Activated CD4-positive, alpha-beta T cell treated with anti-CD3 and anti-CD28 coated beads, Interleukin-2, amount 10 ng/mL, durations not matched to agents 7 days and 5 days (primary cell): ENCODE measurements at places on chromosomes 2 and 18. TPM values are rescaled to one million over a fixed set of nuclear protein-coding genes. Genes with fewer than 3 reads are reported as not detected.

PFN4 gene
- not detected for total RNA-seq

GRCh38 chr2:237196409-237196808 lies 110.7 kb downstream of the COPS8 start:
- no peak overlapping the region for H3K27ac ChIP-seq
- no peak overlapping the region for H3K4me3 ChIP-seq
- no peaks in the 10 kb centered on the region for H3K36me3 ChIP-seq

GRCh38 chr2:160408959-160409291 lies 84.7 kb downstream of the RBMS1 start:
- DNase-seq, result no peak
- peak overlapping the region; percentile 91 for H3K27ac ChIP-seq
- peaks cover 33% of the 10 kb centered on the region for H3K36me3 ChIP-seq

- no peak for DNase-seq
- H3K27me3 ChIP-seq, result no peaks in the 10 kb centered on the region
- H3K27ac ChIP-seq, result no peak overlapping the region
- H3K36me3 ChIP-seq, result peaks cover 45% of the 10 kb centered on the region
These were observed 91.8 kb downstream of the DGKD start for GRCh38 chr2:233446121-233446520.

- peaks cover 2% of the 10 kb centered on the region for H3K36me3 ChIP-seq
- H3K27me3 ChIP-seq, result peaks cover 8% of the 10 kb centered on the region
- H3K4me1 ChIP-seq, result no peaks in the 10 kb centered on the region
- H3K4me3 ChIP-seq, result no peak overlapping the region
- DNase-seq, result no peak
These were observed 173.4 kb upstream of the NDUFV2 start for GRCh38 chr18:8928847-8929780.

KRCC1 gene
- total RNA-seq, result 20.5 TPM

DNA sequence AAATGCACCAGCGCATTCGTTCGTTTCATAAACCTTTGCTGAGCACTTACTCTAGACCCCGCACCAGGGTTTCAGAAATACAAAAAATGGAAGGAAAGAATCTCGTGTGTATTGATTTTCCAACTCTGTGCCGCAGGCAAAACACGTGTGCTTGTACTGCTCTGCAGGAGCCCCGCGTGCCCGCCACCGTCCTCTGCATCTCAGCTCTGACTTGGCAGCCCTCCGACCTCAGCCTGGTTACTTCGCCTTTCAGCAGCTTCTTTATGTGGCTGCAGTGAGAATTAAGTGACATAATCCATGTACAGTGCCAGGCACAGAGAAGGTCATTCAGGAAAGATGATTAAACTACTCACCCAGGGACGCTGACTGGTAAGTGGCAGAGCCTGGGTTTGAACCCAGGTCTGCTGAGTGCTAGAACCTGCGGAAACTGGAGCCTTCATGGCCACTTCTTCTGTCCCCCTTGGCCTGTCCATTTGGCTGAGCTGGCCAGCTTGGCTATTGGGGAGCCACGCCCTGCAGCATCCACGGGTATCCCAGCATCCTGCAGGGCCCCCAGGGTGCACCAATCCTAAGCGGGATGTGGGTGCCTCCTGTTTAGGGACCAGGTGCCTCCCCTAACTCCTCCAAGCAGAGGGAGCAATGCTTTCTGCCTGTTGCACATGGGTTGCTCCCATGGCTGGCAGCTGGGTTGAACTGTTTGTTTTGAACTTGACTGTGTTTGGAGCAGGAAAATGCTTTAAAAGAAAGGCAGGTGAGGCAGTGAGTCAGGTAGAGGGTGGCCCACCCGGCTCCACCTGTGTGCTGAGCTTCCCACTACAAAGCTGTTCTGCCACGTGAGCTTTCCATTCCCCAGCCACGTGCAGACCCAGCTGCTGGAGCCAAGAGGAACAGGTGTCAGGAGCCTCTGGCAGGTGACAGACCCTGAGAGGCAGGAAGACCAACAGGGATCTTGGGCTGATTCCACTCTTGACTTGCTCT lies 34.3 kb downstream of the INHBB start:
- DNase-seq, result no peak
- no peaks in the 10 kb centered on the region for H3K36me3 ChIP-seq
- no peak overlapping the region for H3K4me3 ChIP-seq
- H3K4me1 ChIP-seq, result no peaks in the 10 kb centered on the region

FOXI3 gene
- total RNA-seq, result not detected

- DNase-seq, result no peak
- H3K27me3 ChIP-seq, result peaks cover 4% of the 10 kb centered on the region
- H3K4me1 ChIP-seq, result no peaks in the 10 kb centered on the region
- no peak overlapping the region for H3K4me3 ChIP-seq
These were observed 258.7 kb downstream of the TTC32 start for GRCh38 chr2:19643117-19643518.

DNA sequence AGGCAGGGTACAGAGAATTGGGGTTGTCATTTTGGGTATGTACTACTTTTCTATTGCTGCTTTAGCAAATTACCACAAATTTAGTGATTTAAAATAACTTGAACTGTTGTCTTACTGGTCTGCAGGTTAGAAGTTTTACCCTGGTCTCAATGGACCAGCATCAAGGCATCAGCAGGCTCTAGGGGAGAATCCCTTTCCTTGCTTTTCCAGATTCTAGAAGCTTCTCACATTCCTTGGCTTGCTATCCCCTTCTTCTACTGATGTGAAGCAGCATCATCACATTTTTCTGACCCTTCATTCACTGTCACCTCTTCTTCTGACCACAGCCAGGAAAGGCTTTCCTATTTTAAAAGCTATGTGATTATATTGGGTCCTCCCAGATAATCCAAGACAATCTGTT lies 237.8 kb upstream of the RBMS1 start:
- no peak overlapping the region for H3K27ac ChIP-seq
- peaks cover 2% of the 10 kb centered on the region for H3K4me1 ChIP-seq
- H3K4me3 ChIP-seq, result no peak overlapping the region
- no peaks in the 10 kb centered on the region for H3K36me3 ChIP-seq
- H3K27me3 ChIP-seq, result no peaks in the 10 kb centered on the region
- DNase-seq, result no peak

- no peak overlapping the region for H3K27ac ChIP-seq
- no peak overlapping the region for H3K4me3 ChIP-seq
- peaks cover 38% of the 10 kb centered on the region for H3K27me3 ChIP-seq
- H3K4me1 ChIP-seq, result no peaks in the 10 kb centered on the region
- DNase-seq, result no peak
- no peaks in the 10 kb centered on the region for H3K36me3 ChIP-seq
These were observed 17.1 kb upstream of the ANKRD62 start for GRCh38 chr18:12076424-12077140.

GRCh38 chr2:42044939-42045338 lies 2.9 kb upstream of the PKDCC start:
- no peaks in the 10 kb centered on the region for H3K36me3 ChIP-seq
- DNase-seq, result no peak
- H3K4me3 ChIP-seq, result no peak overlapping the region
- no peaks in the 10 kb centered on the region for H3K4me1 ChIP-seq
- H3K27ac ChIP-seq, result no peak overlapping the region
- peaks cover 58% of the 10 kb centered on the region for H3K27me3 ChIP-seq

DNA sequence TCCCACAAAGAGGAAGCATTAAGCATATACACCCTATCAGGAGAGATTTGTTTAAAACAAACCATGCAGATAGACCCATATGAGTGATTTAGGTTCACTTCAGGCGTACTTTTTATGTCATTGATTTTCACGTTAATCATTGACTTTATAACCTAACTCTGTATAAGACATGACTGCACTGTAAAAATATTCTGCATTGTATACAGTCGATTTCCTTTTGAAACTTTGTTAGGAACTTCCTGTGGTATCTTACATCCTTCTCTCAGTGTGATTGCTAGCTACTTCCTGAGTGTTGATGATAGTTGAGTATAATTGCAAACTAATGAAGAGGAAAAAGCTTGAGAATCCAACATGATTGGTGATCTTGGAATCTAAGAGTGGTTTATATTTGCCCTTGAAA lies 69.4 kb downstream of the XIRP2 start:
- peaks cover 5% of the 10 kb centered on the region for H3K4me1 ChIP-seq
- H3K27ac ChIP-seq, result no peak overlapping the region
- H3K27me3 ChIP-seq, result no peaks in the 10 kb centered on the region
- no peak overlapping the region for H3K4me3 ChIP-seq
- DNase-seq, result no peak
- H3K36me3 ChIP-seq, result no peaks in the 10 kb centered on the region

DNA sequence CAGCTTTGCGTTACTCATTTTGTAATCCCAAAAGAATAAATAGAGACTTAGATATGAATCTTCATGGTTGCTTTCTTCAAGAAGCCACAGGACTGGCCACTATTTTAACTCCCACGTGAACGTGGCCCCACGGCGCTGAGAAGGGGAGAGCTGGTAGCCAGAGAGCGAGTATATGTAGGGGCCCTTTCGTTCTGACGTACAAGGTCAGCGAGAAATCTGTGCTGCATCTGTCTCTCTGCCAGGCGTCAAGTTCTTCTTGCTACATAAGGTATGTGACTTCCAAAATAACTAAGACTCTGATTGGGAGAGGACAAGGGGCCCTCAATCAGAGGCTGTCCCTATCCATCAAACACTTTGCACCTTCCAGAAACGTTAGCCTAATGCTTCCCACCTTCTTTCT lies 149.2 kb downstream of the PLEKHA3 start:
- no peaks in the 10 kb centered on the region for H3K27me3 ChIP-seq
- DNase-seq, result no peak
- no peaks in the 10 kb centered on the region for H3K36me3 ChIP-seq

DNA sequence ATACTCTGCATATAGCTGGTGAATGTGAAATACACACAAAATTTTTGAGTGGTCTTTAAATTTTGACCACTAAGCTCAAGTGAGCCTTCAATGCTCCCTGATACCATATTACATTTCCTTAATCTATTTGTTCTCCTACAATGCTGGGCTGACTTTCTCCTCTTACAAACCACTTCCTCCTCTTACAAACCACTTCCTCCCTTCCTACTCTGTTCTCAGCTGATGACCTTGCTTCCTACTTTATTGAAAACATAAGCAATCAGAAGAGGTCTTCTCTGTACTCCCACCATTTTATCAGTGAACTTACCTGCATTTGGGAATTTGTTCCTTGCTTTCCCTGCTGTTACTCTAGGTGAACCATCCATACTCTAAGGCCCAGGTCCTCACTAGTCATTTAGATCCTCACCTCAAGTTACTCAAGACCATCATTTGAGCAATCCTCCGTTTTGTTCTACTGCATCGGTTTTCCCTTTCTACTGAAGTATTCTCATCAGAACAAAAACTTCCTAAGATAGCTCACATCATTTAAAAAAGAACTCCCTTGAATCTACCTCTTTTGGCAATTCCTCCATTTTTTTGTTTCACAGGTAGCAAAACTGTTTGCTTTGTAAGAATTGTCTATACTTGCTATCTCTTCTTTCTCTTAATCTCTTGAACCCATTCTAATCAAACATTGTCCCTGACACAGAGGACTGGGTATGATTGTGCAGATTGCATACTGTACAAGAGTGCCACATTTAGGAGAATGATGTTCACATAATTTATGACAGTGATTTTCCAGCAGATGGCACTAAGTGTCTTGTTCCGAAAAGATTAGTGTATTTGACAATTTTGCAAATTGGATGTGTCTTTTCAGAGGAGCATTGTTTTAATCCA lies 96.5 kb downstream of the EPB41L5 start:
- no peaks in the 10 kb centered on the region for H3K36me3 ChIP-seq
- peaks cover 4% of the 10 kb centered on the region for H3K27me3 ChIP-seq
- peak overlapping the region; percentile 42 for H3K27ac ChIP-seq

IL36B gene
- not detected for total RNA-seq

DNA sequence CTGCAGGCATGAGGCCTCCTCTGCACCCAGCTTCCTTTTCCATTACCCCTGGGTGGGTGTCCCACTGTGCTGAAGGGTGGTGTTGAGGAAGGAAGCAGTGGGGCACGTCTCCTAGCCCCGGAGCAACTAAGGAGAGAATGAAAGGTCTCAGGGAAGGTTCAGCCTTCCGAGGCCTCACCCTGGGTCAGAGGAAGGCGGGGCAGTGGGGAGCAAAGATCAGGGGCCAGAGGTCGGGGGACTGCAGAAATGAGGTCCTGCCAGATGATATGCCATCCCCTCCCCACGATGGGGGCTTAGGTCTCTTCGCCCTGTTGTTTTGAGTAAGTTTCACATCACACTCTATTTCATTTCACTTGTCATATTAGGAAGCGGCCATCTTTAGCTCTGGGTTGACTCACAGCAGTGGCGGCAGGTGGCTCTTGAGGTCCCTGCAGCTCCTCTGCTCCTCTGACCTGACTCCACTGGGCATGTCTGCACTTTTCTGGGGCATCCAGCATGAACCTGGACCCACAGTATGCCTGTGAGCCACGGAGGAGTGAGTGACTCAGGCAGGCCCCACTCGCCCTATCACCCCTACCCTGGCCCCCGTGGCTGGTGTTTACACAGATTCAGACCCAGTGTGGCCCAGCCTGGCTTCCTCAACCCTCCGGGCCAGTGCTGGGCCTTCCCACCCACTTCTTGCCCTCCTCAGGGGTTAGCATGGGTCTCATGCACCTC lies 153.7 kb upstream of the SMAD2 start:
- DNase-seq, result no peak
- H3K27ac ChIP-seq, result no peak overlapping the region
- no peaks in the 10 kb centered on the region for H3K36me3 ChIP-seq

- H3K4me1 ChIP-seq, result no peaks in the 10 kb centered on the region
- no peaks in the 10 kb centered on the region for H3K27me3 ChIP-seq
- H3K27ac ChIP-seq, result no peak overlapping the region
These were observed 234.4 kb upstream of the RGPD4 start for GRCh38 chr2:107592280-107592624.

DSG1 gene
- total RNA-seq, result not detected

DNA sequence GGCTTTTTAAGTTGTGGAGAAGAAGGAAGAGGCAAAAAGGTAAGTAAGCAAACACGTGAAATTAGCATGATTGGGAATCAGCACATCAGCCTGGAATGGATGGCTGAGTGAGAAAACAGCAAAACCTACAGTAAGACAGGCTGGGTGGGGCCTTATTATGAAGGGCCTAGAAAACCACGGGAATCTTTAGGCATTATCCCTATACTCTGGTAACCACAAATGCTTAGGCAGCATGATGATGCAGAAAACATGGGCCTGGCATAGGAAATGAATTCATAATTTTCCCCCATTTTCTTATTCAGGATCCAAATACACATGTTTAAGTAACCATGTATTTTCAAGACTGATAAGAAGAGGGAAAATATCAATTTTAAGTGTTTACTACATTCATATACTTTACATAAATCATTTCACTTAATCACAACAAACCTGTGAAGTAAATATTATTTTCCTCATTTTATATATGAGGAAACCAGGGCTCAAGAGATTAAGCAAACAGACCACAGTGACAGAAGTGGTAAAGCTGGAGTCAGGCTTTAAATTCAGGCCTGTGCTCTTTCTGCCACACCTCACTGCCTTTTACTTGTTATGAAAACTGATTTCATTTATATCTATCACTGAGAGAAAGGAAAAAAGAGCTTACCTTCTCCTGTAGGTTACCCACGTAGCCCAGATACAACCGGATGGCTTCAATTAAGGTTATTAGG lies 4.0 kb downstream of the TMEM17 start:
- DNase-seq, result no peak
- no peak overlapping the region for H3K4me3 ChIP-seq
- peaks cover 14% of the 10 kb centered on the region for H3K27me3 ChIP-seq
- no peak overlapping the region for H3K27ac ChIP-seq

GRCh38 chr2:135893374-135893794 lies 17.1 kb upstream of the MCM6 start:
- no peak overlapping the region for H3K27ac ChIP-seq
- DNase-seq, result no peak
- H3K4me1 ChIP-seq, result peaks cover 3% of the 10 kb centered on the region
- H3K36me3 ChIP-seq, result no peaks in the 10 kb centered on the region
